CD4-positive, alpha-beta T cell treated with Interleukin-15 for 4 hours (primary cell): ENCODE measurements at places on chromosomes 1 and 21.

GRCh38 chr1:9399510-9400424, 107.1 kb downstream of the SPSB1 start:
- DNase-seq, result no peak

DNA sequence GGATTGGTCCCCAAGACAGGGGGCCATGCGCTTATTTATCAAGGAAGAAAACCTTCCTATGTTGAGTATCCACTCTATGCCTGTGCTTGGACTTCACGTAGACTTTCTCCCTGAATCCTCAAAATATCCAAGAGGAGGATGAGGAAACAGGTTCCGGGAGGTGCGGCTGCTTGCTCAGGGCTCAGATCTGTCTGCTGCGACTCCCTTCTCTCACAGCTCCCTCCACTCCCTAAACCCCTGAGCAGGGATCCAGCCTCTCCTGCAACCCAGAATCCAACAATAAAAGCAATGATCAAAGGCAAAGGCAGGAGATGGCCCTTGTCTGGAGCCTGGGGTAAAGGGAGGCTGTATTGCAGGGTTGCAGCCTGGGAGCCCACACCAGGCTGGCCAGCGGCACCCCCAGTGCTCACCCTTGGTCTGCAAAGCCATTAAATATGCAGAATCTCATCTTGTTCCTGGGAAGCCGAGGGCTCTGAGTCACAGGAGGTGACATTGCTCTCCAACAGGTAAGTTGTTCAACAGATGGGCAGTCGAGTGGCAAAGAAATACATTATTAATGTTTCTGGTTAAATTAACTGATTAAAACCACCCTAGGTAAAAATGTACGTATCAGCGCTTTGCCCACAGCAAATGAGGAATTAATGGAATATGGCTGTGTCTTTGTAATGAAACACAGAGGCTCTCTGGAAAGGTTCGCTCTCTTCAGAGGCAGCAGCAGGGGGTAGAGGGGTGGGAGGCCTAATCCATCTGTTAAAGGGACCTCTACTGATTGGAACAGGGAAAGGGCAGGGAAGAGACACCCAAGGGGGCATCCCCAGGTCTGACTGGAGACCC, 111.5 kb downstream of the GRIK3 start:
- no peak for DNase-seq

- DNase-seq, result no peak
Measured at GRCh38 chr1:22250724-22251123, 107.8 kb upstream of the WNT4 start.

GRCh38 chr1:29195881-29196291, 14.2 kb upstream of the SRSF4 start:
- no peak for DNase-seq

GRCh38 chr1:23936481-23937176, 23.0 kb upstream of the PNRC2 start:
- no peak for DNase-seq

DNA sequence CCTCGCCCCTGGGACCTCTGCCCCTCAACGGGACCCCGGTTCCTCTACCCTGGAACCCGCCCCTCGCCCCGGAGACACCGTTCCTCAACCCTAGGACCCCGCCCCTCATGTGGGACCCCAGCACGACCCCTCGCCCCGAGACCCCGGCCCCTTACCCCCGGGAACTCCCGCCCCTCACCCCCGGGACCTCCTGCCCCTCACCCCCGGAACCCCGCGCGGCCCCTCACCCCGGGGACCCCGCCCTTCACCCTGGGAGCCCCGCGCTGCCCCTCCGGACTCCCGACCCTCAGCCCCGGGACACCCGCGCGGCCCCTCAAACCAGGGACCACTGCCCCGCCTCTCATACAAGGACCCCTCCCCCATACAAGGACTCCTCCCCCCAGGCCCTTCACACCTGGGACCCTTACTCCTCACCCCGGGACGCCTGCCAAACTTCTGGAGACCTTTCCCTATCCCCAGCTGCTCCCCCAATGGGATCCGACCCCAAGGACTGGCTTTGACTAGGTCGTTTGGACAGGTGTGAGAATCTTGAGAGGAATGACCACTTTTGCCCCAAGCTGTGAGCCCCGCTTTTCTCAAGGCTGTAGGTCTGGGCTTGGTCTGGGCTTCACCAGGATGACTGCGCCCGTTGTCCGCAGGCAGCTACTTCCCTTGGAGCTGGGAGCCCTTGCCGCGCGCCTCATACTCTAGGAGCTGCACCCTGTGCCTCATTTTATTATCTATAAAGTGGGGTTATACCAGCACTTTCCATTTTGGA, 843 bp downstream of the DIP2A start:
- no peak for DNase-seq

- DNase-seq, result no peak
Measured at GRCh38 chr1:76313304-76313703, 238.8 kb downstream of the ST6GALNAC3 start.

- DNase-seq, result no peak
Measured at GRCh38 chr1:3915551-3916121, 15.6 kb upstream of the C1orf174 start.

DNA sequence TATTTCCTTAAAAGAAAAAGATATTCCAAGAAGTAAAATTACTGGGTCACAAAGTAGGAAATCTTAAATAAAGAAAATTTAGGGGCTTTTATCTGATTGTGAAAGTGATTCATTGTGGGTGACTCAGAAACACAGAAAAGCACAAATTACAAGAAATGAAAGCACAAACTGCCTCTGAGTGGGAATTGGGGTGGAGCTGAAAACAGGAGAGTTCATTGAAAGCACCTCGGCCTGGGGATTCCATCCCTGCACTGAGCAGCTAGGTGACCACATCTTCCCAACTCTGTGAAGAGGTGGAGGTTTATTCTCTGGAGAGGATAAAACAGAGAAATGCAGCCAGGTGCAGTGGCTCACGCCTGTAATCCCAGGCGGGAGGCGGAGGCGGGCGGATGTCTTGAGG, 7.4 kb downstream of the GJA4 start:
- no peak for DNase-seq

DNA sequence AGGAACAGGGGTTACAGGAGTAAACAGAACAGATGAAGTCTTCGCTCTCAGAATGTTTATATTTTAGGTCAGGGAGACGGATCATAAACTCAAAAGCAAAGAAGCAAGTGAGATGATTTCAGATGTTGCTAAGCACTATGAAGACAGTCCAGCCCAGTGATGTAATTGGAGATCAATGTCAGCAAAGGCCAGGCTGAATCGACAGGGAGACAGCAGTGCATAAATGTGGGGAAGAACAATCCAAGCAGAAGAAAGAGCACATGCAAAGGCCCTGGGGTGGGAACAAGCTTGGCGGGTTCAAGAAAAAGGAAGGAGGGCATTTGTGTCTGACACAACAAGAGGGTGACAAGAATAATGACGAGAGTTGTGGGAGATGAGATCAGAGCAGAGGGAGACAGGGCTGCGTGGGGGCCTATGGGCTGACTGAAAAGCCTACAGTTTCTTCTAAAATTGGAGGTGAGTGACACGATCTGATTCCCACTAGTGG, 47.0 kb downstream of the TAS1R2 start:
- no peak for DNase-seq

DNA sequence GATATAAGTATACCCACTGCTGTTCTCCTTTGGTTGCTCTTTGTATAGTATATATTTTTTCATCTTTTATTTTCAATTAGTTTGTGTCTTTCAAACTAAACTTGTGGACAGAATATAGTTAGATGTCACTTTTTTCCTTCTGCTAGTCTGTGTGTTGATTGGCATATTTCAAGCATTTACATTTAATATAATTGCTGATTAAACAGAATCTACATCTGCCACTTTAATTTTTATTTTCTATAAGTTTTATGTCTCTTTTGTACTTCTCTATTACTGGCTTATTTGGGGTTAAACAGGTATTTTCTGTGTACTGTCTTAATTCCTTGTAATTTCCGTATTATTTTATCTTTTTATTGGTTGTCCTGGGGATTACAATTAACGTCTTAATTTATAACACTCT, 74.4 kb upstream of the CHODL start:
- no peak for DNase-seq

DNA sequence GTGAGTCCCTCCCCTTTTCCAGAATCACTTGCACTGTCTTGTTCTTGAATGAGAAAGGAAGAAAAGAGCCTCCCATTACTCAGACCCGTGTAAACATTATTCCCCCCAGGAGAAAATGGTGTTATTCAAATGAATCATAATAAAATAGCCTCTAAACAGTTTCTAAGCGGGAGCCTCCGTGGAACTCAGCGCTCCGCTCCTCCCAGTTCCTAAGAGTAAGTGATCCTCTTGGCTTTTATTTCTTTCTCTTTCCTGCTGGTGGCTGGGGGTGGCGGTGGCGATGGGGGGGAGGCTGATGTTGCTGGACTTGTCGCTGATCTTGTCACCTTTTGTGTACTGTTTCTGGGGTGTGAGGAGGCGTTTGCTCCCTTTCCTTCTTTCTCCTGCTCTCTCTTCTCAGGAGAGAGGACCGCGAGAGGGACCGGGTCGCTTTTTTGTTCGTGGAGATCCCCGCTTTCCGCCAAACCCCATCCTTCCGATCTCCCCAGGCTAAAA, 781 bp downstream of the PROX1 start:
- DNase-seq, result no peak

DNA sequence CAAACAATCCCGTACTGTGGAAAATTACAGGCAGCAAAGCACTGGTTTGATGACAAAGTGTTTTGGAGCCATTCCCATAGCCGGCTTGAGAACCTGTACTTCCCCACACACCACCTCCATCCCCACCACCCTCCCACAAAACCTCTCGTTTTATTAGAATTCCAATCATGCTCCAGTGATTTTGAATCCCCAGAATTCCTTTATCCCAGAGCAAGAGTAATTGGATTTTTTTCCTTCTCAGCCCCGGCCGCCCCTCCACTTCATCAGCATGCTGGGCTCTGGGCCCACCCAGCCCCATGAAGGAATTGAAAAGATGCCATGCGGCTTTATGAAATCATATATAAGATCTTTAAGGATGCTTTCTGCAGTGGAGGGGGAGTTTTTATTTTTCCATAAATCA, 136.6 kb downstream of the OMA1 start:
- no peak for DNase-seq
